Substantia nigra (tissue), 51 donors: ENCODE measurements at places on chromosomes 6 and 20.

GRCh38 chr6:80010288-80010687 lies 5.8 kb downstream of the TTK start:
- no peak for DNase-seq

DNA sequence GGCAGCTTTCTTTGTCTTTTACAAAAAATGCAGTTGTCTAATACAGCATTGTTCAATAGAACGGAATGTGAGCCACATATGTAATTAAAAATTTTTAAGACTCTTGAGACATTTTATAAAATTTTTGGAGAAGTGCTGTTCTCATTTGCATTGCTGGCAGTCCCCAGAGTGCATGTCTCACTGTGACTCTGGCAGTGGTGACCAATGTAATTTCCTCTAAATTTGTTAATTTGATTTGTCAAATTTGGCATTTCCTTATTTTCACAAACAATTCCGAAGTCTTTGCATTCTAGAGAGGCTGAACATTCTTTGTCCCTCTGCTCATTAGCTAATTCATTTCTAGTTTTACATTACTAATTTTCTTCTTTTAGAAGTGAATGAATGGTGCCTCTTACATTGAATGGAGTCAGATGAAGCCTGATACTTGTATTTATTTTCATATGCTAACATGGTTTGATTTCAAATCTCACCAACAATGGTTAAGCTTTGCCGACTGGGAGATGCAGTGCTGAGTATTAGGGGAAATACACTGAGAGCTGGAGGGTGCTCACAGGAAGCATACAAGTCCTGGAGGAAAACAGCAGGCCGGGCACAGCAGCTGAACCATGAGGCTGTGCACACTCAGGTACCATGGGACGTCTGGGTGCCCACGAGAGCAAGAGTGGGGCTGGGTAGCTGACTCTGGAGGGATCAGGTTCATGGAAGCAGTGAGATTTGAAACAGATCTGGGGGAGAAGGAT lies 68.5 kb upstream of the ARMC2 start:
- DNase-seq = no peak

- no peak for DNase-seq
Measured at GRCh38 chr20:61883857-61884393, 181.8 kb downstream of the TAF4 start.

GRCh38 chr6:144344646-144345045 lies 59.5 kb downstream of the UTRN start:
- no peak for DNase-seq

- no peak for DNase-seq
Measured at GRCh38 chr20:35708502-35708901, 9.3 kb downstream of the ROMO1 start.

GRCh38 chr6:135935941-135936601 lies 84.6 kb downstream of the PDE7B start:
- no peak for DNase-seq

- DNase-seq = no peak
Measured at GRCh38 chr6:31717499-31718222, 2.5 kb downstream of the LY6G6D start.

- DNase-seq = no peak
Measured at GRCh38 chr6:129679275-129679674, 30.7 kb downstream of the ARHGAP18 start.

GRCh38 chr6:20757761-20758160 lies 223.5 kb downstream of the CDKAL1 start:
- no peak for DNase-seq

DNA sequence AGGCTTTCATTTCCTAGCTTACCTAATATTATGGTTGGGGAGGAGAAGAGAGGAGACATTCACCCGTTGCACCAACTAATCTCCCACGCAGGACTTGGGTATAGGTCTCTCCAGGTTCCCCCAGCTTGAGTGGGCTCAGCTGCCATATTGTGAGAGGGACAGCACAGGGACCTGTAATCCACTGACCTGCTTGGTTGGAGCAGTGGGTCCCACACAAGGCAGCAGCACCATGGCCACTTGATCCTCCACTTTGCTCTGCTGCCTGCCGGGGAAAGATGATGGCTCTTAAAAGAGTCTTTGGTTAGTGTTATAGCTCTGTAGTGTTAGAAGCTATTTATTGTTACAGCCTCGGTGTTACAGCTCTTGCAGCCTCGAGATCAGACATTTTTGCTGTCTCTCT lies 22.5 kb upstream of the ECHDC1 start:
- DNase-seq = no peak

GRCh38 chr6:131205481-131206244 lies 70.4 kb downstream of the AKAP7 start:
- DNase-seq = no peak

- peak; percentile 24 for DNase-seq
Measured at GRCh38 chr20:31569163-31570020, 35.7 kb upstream of the ID1 start.

DNA sequence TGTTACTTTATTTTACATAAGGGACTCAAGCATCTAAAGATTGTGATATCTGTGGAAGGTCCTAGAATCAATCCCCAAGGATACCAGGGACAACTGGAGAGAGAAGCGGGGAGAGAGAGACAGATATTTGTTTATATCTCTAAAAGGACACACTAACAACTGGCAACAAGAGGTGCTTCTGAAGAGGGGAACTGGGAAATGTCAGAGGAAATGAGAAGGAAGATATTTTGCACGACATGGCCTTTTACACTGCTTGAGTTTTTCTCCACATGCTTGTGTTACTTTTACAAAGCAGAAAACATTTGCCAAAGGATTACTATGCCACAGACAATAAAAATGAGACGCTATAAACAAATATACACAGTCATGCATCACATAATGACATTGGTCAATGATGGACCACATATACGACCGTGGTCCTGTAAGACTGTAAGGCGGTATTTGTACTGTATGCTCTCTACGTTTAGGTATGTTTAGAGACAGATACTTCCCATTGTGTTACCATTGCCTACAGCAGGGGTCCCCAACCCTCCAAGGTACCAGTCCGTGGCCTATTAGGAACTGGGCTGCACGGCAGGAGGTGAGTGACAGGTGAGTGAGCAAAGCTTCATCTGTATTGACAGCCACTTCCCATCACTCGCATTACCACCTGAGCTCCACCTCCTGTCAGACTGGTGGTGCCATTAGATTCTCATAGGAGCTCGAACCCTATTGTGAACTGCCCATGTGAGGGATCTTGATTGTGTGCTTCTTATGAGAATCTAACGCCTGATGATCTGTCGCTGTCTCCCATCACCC lies 64.6 kb upstream of the PTPN1 start:
- DNase-seq = no peak

- peak; percentile 5 for DNase-seq
Measured at GRCh38 chr20:1467355-1468116, 887 bp upstream of the NSFL1C start.
